ENCODE measurements at places on chromosomes 4 and X.

GRCh38 chr4:102678695-102679335, 82.0 kb downstream of the MANBA start:
- DNase-seq: no peak

DNA sequence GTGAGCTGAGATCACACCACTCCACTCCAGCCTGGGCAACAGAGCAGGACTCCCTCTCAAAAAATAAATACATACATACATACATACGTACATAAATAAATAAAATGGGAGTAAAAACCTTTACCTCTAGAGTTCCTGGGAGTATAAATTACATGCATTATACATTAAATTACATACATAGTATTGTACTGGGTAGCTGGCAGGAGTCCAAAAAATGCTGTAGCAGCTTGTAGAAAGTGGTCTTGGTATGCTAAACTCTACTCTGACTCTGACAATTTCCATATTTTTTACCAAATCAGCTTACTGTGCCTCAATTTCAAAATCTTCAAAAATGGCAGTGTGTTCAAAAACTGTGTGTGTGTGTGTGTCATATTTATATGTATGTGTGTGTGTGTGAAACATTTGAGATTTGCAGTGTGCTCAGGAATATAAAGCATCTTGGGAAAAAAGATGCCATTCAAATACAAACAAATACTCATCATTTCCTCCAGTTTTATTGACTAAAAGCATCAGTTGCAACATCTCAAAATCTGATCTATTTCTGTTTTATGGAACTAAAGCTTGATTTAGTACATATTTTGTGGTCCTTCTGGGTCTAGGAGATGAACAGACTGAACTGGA, 171.7 kb downstream of the SHROOM3 start:
- no peak for DNase-seq

DNA sequence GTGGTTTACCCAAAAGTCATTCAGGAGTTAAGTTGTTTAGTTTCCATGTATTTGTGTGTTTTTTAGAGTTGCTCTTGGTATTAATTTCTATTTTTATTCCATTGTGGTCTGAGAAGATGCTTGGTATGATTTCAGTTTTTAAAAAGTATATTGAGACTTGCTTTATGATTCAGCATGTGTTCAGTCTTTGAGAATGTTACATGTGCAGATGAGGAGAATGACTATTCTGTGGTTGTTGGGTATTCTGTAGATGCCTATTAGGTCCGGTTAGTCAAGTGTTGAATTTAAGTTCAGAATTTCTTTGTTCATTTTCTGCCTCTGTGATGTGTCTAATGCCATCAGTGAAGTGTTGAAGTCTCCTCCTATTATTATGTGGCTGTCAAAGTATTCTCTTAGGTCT, 249.4 kb downstream of the ARHGAP10 start:
- DNase-seq: no peak

DNA sequence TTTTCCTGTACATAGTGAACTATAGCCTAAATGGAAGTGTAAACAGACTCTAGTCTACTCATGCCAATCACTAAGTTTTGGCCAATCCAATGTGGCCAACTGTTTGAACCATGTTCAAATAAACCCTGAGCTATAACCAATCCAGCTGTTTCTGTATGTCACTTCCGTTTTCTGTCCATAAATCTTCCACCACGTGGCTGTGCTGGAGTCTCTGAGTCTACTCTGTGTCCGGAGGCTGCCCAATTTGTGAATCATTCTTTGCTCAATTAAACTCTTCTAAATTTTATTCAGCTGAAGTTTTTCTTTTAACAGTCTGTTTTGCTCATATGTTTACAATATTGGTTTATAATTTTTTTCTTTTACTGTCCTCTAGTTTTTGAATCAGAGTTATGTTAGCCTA, 112.3 kb upstream of the BANK1 start:
- DNase-seq: no peak

DNA sequence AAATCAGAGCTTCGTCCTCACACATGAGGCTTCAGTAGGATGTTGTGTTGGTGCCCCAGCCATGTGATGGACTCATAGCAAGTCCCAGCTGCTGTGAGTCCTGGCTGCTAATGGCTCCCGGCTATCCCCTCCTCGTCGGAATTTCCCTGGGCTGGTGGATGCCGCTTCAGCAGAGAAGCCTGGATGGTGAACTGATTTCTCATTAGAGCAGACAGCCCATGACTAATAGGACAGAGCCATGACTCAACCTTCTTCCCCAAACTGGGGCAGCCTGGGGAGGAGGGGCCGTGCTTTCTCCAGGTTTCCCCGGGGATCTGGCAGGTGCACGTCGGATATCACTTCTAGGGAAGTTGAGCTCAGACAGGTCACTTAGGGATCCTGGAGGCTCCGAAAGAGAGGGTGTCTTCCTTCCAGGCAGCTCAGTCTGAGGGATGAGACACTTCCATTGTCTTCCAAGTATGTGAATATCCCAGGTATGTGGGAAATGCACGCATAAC, 112.7 kb downstream of the ASMT start:
- no peak for DNase-seq

DNA sequence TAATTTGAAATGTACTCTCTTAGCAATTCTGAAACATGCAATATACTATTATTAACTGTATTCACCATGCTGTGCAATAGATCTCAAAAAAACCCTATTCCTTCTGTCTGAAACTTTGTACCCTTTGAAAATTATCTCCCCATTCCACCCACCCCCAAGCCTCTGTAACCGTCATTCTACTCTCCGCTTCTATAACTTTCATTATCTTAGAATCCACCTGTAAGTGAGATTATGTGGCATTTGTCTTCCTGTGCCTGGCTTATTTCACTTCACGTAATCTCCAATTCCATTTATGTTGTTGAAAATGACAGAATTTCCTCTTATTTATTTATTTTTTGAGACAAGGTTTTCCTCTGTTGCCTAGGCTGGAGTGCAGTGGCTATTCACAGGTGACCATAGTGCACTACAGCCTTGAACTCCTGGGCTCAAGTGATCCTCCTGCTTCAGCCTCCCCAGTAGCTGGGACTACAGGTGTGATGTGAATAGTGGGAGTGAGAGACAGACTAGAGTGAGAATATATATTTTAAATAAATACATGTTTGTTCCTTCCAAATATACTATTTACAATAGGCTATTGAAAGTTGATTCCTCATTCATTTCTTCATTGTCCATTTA, 30.5 kb downstream of the VSIG4 start:
- DNase-seq: no peak

- DNase-seq: no peak
Measured at GRCh38 chrX:120463241-120463640, 5.9 kb downstream of the LAMP2 start.

GRCh38 chr4:24472161-24472510, 112.2 kb downstream of the DHX15 start:
- no peak for DNase-seq

GRCh38 chr4:162209706-162210105, 45.9 kb upstream of the FSTL5 start:
- DNase-seq: no peak

Data from CD4-positive, alpha-beta T cell treated with Interleukin-1 beta for 1 hour (primary cell).